ENCODE measurements at places on chromosomes 2 and 18.

DNA sequence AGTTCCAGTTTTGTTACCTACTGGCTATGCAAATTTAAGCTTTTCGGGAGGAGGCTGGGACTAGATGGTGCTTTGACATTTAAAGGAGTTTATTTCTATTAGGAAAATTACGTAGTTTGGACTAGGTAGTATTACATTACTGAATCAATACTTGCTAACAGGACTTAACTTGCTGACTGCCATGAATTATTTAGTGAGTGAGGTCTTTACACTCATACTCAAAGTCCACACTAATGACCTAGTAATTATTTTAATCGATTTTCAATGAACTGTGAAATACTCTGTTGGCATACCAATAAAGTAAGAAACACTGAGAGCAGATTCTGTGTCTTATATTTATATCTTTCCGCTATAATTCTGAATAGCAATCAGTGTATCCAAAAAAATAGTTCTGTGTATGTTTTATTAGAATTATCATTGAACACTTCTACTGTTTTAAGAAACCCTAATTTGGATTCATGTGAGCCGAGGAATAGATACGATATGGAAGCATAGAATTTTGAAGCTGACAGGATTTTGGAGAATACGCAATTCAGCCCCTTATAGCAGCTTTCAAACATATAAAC lies 55.0 kb downstream of the CHST9 start:
- no peak for DNase-seq

GRCh38 chr2:108355906-108356734 lies 21.6 kb upstream of the SULT1C4 start:
- DNase-seq = no peak

DNA sequence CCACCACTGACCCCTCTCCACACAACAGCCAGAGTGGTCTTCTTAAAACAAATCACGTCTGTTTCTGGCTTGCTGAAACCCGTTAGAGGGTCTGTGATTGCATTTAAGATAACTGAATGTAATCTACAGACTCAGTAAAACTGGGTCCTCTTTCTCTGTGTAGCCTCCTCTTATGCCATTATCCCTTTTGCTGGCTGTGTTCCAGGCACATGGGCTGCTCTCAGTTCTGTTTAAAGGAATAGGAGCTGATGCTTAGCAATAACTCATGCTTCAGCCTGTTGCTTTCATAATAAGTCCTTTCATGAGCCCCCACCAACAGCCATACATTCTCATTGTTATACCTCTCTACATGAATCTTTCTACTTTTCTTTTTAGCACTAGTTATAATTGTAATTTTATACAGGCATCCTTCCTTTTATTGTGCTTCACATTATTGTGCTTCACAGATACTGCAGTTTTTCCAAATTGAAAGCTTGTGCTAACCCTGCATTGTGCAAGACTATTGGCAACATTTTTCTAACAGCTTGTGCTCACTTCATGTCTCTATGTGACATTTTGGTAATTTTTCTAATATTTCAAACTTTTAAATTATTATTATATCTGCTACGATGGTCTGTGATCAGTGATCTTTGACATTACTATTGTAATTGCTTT lies 782.6 kb downstream of the MBD2 start:
- no peak for DNase-seq

DNA sequence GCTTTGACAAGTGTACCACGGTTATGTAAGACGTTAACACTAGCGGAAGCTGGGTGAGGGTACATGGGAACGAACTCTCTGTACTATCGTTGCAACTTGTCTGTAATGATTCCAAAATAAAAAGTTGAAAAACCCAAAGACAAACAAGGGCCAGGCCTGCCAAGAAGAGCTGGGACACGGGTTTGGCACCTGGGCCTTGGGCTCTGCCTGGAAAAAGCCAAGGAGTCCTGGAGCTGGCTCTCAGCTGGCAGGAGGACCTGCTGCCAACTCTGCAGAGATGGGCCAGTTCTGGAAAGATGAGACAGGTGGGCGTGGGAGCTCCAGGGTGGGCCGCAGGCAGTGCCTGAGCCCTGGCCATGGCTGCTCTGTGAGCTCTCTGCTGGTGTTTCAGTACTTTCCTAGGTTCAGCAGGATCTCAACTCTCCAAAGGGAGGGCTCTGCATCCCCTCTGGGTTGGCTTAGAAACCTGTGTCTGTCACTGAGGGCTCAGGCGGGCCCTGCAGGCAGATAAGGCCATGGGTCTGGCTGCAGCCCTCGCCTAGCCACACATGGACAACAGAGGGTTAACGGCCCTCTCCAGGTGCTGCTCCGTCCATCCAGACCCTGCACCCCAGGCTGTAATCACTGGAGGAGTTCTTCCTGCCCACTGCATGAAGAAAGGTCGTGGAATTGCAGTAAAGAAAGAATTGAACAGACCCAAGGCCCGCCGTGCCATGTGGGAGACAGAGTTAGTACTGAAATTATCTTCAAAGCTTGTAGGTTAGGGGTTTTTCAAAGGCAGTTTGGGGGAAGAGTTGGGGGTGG lies 89.9 kb downstream of the RHOB start:
- DNase-seq = no peak

- no peak for DNase-seq
Observed at GRCh38 chr2:67776276-67776675, 286.5 kb downstream of the C1D start.

DNA sequence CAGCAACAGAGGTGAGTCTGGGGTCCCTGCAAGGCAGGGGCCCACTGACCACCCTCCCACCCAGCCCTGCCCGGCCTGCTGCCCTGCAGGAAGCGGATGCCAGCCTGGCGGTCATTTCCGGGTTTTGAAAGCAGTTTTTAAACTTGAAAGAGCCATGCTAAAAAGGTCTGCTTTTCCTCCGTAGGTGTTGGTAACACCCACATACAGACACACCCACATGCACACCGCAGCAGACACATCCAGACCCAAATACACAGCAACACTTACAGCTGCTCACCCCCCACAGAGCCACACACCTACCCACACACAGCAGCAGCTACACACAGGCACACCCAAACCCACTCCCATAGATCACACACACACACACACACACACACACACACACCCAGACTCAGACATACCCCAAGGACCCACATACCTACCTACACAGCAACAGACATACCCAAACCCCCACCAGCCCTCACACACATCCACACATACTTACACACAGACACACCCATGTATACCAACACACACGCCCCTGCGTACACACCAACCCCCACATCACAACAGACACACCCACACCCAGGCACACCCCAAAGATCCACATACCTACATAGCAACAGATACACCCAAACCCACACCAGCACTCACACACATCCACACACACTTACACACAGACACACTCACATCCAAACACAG lies 7.6 kb downstream of the ZFP36L2 start:
- peak; percentile 47 for DNase-seq

- DNase-seq = no peak
Observed at GRCh38 chr18:65018184-65018583, 732.6 kb upstream of the CDH7 start.

DNA sequence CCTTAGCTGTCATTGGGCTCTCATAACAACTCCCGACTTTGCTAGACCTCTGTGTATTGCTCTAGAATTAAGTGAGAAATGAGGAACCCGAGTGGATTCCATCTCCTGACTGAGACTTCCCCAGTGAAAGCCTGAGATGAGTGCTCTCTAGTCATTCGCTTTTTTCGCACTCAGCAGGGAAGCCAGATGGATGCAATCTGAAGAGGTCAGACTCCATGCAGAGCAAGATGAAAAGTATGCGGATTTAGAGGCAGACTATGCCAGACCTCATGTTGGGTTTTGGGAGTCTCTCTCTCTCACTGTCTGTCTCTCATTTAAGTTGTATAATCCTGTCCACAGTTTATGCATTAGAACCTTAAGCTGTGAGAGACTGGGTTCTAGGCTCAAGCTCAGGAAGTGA lies 88.6 kb downstream of the SLC5A7 start:
- DNase-seq = no peak

DNA sequence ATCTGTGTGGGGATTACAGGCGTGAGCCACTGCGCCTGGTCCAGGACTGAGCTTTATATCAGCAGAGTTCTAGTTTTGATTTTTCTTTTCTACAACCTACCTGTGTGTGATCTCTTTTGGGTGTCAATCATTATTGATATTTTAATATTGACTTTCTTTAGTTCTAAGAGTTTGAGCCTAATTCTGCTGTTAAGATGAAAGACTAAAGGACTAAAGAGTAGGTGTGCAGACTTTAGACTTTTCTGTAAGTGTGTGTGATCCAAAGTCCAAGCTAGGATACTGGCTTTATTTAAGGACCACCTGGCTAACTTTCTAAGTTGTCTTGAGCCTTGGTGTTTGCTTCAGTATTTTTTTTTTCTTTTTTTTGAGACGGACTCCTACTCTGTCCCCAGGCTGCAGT lies 12.4 kb downstream of the CASP10 start:
- DNase-seq = no peak

DNA sequence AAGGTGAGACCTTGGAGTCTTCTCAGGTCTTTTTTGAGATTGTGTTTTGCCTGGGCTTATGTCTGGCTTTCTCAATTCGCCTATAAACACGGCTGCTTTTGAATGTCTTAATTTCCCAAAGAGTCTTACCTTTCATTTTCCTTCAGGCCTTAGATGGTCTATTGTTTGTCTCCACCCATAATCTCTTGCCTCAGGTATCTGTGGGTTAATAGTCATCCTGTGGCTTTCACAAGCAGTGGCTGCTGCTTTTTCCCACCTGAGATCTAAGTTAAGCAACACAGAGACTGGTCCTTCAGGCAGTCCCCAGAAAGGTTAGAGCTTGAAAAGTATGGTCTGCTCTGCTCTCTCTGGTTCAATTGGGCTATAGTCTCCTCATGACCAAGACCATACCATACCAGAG lies 275.3 kb downstream of the INSIG2 start:
- DNase-seq = no peak

DNA sequence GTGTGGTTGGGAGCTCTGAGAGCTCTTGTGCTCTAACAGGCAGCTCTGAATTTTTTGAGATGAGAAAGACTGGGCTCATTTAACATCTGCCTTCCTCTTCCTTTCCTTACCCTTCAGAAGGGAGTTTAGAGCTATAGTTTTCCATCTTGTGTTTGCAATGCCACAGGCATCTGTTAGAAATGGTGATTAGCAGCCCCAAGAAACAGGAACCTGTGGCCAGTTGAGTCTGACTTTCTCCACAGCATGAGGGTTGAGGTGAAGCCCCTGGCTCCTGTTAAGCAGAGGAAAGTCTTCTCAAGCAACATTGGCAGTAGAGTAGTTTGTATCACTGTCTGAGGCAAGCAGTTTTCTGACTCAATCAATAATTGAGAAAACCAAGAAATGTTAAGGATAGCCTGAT lies 577.4 kb downstream of the ZEB2 start:
- no peak for DNase-seq

- peak; percentile 56 for DNase-seq
Observed at GRCh38 chr2:133591164-133591563, 22.9 kb upstream of the NCKAP5 start.

DNA sequence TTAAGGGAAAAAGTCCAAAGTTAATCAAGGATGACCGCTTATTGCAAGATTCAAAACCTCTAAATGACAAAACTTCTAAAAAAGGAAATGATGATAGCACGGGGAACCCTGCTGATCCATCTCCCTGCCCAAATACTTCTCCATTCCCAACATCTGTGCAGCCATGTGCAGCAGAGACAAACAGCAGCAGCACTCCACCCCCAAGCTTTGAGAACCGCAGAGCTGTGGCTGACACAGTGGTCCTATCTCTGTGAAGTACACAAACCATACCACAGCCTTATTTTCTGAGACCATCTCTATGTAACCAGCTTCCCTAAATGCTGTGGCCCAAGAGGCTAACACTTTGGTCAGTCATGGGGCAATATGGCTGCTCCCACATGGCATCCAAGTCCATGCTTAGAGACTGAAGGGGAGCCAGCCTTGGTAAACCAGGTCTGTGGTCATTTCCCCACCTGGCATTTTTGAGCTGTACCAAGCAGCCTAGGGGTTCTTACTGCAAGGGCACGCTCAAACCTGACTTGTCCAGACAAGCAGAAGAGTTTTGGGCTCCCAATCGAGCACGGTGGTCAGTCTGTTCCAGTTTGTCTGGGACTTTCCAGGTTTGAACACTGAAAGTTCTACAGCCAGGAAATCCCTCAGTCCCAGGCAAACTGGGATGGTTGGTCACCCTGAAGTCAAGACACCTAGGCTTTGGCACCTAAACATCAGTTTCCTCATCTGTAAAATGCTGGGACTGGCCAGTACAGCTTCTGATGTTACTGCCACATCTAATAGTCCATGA lies 17.1 kb upstream of the NFE2L2 start:
- no peak for DNase-seq

- no peak for DNase-seq
Observed at GRCh38 chr2:65554765-65555591, 122.6 kb upstream of the SPRED2 start.

DNA sequence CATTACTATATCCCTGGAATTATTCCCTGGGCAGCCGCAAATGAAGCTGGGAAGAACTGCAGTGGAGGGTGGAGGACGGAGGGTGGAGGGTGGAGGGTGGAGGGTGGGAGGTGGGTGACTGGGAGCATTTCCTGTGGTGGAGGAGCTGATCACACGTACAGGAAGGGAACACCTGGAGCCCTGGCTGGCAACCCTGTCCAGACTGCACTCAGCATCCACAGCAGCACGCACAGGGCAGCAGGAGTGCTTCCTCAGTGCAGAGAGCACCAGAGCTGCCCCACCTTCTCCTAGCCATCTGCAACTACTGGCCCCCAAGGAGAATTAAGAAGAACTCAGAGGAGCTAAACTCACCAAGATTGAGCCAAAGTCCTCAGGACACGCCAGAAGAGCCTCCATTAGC lies 249.9 kb downstream of the EIPR1 start:
- DNase-seq = no peak

DNA sequence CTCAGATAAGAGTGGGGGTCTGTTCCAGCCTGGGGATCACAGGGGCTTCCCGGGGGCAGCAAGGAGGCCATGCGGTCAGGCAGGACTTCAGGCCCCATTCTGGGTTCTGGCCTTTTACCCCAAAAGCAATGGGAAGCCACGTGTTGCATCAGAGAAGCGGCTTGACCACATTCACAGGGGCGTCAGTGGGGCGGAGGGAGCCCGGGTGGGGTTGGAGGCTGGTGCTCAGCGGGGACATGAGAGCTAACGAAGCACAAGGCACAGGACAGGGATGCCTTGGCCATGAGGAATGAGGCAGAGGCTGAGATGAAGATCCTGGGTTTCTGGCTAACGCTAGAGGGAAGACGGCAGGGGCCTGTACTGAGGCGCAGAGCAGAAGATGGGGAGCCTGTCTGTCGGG lies 6.1 kb downstream of the HJURP start:
- no peak for DNase-seq

- DNase-seq = no peak
Observed at GRCh38 chr2:109677835-109678580, 63.8 kb downstream of the SOWAHC start.

GRCh38 chr2:232815569-232815968 lies 39.2 kb upstream of the KCNJ13 start:
- DNase-seq = no peak

- peak; percentile 24 for DNase-seq
Observed at GRCh38 chr18:79458131-79458838, 62.6 kb downstream of the NFATC1 start.

- no peak for DNase-seq
Observed at GRCh38 chr18:27824841-27825681, 351.9 kb downstream of the CDH2 start.

DNA sequence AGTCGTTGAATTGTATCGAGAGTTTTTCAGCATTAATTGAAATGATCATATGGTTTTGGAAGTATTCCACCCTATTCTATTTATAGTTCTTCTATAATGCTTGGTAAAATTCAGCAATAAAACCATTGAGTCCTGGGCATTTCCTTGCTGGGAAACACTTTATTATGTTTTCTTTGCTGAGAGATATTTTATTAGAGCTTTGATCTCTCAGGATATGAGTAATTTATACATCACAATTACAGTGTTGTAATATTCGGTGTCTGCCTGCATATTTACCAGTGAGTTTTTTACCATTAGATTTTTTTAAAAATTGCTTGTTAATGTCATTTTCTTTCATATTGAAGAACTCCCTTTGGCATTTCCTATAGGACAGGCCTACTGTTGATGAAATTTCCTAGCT lies 402.7 kb upstream of the FSIP2 start:
- DNase-seq = no peak
